ENCODE measurements at places on chromosomes 2 and 18. TPM values are rescaled to one million over a fixed set of nuclear protein-coding genes. Genes with fewer than 3 reads are reported as not detected.

GRCh38 chr2:60560734-60561644, 7.5 kb upstream of the BCL11A start:
- H3K4me3 ChIP-seq = no peak overlapping the region
- H3K4me1 ChIP-seq = peaks cover 17% of the 10 kb centered on the region
- H3K36me3 ChIP-seq = no peaks in the 10 kb centered on the region
- H3K27me3 ChIP-seq = peaks cover 76% of the 10 kb centered on the region

DNA sequence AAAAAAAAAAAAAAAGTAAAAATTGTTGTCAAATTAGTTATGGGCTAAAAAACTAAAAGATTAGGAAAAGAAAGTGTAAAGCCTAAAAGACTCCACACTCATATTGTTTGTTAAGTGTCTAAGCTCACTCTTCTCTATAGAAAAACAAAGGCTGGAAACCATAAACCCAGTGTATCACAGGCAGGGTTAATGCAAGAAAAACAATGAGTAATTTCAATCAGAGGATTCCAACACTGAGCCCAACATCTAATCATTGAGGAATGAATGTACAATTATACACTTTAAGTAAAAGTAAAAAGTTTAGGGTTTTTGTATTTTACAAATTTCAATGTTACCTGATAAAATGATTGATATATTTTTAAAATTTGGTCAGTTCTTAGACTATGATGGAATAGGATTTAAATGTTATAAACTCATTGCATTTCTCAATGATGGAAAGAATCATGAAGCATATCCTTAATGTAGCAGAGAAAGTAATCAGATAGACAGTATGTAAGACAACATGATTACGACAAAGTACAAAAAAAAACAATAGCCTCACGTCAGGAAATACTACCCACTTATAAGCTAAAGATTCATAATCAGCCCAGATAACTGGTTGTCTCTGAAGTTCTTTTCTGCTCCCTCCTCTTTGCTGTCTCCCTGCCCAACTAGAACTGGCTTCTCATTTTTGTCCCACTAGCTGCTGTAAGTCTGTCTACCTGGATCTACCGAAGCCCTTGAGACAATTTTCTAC, 44.5 kb upstream of the SP3 start:
- no peak for DNase-seq
- H3K4me1 ChIP-seq = peaks cover 29% of the 10 kb centered on the region
- H3K27me3 ChIP-seq = peaks cover 17% of the 10 kb centered on the region
- H3K36me3 ChIP-seq = no peaks in the 10 kb centered on the region
- H3K4me3 ChIP-seq = no peak overlapping the region

SLC14A1 gene
- total RNA-seq = 6.2 TPM

DNA sequence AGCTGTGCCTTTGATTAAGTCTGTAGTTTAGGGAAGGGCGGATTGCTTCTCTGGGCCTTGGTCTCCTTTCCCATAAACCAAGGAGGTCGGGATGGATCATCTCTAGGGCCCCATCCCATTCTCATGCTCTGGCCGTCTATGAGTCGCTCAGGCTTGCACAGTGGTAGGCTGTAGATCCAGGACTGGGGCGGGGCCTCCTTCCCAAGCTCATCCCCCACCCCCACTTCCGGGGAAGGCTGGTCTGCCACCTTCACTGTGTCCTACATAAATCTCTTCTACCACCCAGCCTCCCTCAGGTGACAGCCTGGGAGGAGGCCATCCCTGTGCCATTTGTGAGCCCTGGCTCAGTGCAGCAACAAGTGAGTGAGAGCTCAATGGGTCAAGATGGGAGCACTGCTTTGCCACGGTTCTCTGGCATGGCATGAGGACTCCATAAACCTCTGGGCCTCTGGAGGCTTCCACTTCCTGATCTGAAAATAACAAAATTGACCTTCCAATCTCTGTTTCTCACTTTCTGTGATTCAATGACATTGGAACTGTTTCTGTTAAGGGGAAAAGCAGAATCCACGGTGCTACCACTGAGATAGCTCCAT, 68.5 kb downstream of the SUMO1 start:
- H3K27me3 ChIP-seq = peaks cover 14% of the 10 kb centered on the region
- H3K27ac ChIP-seq = no peak overlapping the region
- H3K36me3 ChIP-seq = no peaks in the 10 kb centered on the region
- peaks cover 35% of the 10 kb centered on the region for H3K4me1 ChIP-seq

Measured in activated T-cell treated with anti-CD3 and anti-CD28 coated beads, Interleukin-2, amount 50 U/mL, for 72 hours (primary cell).